ENCODE measurements at places on chromosomes 16 and 17.

- DNase-seq = peak; percentile 75
Observed at GRCh38 chr16:65745-66144, 6.7 kb downstream of the RHBDF1 start.

DNA sequence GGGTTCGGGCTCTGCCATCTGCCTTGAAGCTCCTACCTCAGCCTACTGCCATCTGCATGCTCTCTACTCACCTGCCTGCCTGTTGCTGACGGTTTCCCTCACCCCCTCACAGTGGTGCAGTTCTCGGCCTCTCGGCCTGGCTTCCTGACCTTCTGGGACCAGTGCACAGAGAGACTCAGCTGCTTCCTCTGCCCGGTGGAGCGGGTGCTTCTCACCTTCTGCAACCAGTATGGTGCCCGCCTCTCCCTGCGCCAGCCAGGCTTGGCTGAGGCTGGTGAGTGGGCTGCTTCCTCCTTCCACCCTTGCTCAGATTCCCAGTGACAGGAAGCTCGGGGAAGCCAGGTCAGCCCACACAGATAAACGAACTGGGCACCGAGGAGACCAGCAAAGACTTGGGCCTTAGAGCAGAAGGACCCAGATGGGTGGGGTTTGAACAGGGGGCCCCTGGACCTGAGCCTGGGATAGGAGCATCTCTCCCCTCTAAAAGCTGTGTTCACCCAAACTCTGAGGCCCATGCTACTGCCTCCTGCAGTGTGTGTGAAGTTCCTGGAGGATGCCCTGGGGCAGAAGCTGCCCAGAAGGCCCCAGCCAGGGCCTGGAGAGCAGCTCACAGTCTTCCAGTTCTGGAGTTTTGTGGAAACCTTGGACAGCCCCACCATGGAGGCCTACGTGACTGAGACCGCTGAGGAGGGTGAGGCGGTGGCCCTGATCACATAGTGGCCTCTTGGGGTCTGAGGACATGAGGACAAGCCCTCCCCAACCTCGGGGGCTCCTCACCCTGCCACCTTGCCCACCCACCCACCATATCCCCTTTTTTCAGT lies 16.4 kb downstream of the RIPOR1 start:
- DNase-seq = no peak

- DNase-seq = no peak
Observed at GRCh38 chr17:78266231-78266631, 34.8 kb downstream of the TMEM235 start.

GRCh38 chr16:57304169-57305061 lies 19.9 kb upstream of the PLLP start:
- peak; percentile 89 for DNase-seq

DNA sequence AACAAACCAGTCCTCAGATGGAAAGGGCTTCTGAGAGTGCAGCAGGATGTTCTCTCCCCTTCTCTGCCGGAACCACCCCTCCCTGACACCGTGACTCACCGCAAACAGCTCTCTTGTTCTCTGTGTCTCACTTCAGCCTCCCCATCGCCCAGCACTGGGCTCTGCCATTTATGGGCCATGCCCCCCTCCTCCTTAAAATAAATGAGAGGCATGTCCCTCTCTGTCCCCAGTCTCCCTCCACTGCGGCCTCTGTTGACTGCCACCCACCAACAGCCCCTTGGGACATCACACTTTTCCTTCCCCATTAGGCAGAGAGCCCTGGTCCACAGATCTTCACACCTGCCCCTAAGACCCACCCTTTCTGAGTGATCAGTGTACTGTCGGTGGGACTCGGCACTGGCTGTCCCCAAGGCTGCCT lies 6.3 kb downstream of the CCDC102A start:
- peak; percentile 88 for DNase-seq

DNA sequence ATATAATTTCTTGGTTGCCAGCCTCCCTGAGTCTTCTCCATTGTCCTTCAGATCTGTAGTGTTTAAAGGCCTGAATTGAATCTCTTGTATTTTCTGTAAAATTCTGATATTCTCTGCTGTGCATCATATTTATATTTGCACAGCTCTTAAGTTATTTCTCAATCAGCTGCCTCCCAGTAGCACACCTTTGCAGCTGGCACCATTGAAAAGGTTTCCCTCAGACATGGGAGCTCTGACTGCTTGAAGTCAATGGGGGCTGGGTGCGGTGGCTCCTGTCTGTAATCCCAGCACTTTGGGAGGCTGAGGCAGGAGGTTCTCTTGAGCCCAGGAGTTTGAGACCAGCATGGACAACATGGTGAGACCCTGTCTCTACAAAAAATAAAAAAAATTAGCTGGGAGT lies 40.4 kb downstream of the PITPNC1 start:
- DNase-seq = no peak

DNA sequence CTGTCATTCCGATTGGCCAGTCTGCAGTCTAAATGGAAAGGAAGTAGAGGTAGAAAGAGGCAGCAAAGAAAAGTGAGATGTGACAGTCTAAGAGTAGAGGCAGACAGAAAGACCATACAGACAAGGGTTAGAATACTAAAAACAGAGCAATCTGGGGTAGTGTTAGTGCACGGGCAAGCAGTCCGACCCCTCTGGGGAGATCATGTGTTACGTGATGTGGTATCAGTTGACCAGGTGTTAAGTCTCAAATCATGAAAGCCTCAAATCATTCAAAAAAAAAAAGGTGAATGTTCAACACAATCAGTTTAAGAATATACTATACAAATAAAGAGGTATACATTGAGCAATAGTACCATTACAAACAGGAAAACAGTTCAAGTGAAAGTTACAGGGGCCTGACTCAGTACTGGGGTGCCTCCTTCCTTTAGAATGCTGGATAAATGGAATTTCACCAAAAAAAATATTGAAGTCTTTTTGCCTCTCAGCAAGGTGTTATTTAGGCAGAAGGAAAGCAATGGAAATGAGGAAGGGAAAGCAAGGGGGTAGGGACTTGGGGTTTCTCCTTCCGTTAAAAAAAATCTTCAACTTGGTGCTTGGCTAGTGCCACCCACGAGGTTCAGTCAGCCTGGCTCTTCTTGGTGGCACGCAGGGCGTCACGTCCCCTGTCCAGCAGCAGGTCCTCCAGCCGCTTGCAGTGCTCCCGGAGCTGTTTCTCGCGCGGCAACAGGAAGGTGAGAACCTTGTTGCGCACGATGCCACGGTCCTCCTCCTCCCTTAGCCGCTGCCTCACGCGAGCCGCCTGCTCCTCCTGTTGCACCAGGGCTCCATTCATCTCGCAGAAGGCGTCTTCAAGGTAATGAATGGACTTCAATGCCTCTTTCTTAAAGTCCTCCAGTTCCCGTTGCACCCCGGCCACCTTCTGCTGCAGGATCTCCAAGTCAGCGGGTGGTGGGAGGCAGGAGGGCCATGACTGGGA lies 616 bp downstream of the CCDC182 start:
- DNase-seq = no peak

DNA sequence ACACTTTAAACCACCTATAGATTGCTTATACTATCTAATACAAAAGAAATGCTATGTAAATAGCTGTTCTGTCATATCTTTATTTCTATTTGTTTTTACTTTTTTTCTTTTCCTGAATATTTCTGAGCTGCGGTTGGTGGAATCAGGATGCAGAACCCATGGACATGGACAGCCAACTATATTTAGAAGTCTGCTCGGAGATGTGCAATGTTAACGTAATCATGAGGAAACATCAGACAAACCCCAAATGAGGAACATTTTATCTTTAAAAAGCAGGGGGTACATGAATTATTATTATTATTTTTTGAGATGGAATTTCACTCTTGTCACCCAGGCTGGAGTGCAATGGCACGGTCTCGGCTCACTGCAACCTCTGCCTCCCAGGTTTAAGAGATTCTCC lies 31.4 kb upstream of the GHDC start:
- DNase-seq = no peak

DNA sequence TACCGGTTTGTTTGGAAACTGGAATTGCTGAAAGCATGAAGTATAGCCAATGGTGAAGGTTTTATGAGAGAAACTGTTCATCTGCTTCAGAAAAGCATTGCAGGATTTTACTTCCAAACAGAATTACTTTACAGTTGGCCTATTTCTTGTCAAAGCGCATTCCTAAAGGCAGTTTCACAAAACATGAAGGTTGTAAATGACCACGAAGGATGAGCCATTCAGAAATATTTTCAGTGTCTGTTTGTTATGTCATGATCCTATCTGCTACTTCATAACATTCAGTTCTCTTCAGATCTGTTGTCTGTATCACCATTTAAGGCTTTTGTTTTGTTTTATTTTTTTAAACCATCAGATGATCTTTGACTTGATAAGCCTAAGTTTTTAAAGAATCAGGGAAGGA lies 45.7 kb downstream of the AATF start:
- no peak for DNase-seq

GRCh38 chr17:11538366-11538765 lies 59.9 kb upstream of the DNAH9 start:
- no peak for DNase-seq

GRCh38 chr17:75130632-75131277 lies 787 bp downstream of the NT5C start:
- peak; percentile 50 for DNase-seq

- DNase-seq = no peak
Observed at GRCh38 chr16:58276346-58276951, 18.4 kb downstream of the PRSS54 start.

- no peak for DNase-seq
Observed at GRCh38 chr16:27952811-27953210, 110.7 kb downstream of the GSG1L start.

All from lung microvascular endothelial cell (primary cell).